ENCODE measurements at places on chromosomes 5 and 9.

GRCh38 chr9:73135394-73135793, 16.3 kb upstream of the ANXA1 start:
- DNase-seq, result no peak

- no peak for DNase-seq
Measured at GRCh38 chr9:136295542-136296433, 8.1 kb downstream of the CCDC187 start.

DNA sequence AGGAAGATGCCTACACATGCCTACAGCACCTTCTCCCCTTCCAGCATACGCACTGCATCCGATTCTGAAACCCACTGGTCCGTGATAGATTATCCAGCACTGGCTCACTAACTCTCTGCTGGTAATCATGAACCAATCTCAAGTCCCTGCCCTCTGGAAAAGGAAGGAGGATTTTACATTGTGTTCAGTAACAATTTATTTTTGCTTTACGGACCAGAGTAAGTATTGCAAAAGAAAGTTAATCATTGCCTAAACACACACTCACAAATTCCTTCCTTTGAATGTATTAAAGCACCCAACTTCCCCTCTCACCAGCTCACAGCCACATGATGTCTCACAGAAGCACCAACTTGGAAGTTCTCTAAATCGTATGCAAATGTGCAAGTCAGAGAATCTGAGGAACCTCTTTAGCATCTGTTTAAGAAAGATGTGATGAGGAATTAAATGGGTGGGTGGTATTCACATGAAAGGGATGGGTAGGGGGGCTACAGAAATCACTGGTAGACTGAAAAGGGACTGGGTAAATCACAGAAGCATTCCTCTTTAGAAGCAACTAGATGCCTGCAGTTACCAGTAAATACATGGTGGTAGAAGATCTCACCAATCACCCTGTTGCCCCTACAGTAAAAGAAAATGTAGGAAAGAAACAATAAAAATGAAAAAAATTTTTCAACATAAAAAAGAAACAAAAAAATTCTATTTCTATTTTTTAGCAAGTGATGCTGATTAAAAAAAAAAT, 8.4 kb downstream of the GNAQ start:
- no peak for DNase-seq

- DNase-seq, result no peak
Measured at GRCh38 chr9:111527347-111527746, 2.4 kb downstream of the ZNF483 start.

GRCh38 chr9:37944671-37945481, 40.9 kb upstream of the SLC25A51 start:
- DNase-seq, result no peak

DNA sequence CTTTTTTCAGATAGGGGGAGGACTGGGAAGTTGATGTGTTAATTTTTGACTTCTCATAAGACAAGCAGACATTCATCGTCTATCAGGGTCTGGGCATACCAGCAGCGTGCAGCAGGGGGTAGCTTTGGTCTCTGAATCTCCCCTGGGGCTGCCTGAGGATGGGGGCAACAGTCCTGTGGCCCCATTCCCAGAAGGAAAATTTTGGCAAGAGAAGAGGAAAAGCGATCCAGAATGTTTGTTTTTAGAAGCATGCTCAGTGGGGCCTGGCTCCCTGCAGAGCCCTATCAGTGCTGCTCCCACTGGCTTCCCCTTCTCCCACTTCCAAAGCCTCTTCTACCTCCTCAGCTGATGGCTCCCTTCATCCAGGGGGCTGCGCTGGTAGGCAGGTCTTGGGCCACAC, 194.8 kb upstream of the IL12B start:
- no peak for DNase-seq

GRCh38 chr9:135600296-135600817, 38.8 kb downstream of the PAEP start:
- no peak for DNase-seq

GRCh38 chr5:181259974-181260719, 796 bp downstream of the TRIM52 start:
- DNase-seq, result no peak

GRCh38 chr9:98101416-98101815, 17.6 kb downstream of the TRIM14 start:
- DNase-seq, result no peak

GRCh38 chr9:98784831-98785806, 11.2 kb downstream of the ANKS6 start:
- DNase-seq, result no peak

DNA sequence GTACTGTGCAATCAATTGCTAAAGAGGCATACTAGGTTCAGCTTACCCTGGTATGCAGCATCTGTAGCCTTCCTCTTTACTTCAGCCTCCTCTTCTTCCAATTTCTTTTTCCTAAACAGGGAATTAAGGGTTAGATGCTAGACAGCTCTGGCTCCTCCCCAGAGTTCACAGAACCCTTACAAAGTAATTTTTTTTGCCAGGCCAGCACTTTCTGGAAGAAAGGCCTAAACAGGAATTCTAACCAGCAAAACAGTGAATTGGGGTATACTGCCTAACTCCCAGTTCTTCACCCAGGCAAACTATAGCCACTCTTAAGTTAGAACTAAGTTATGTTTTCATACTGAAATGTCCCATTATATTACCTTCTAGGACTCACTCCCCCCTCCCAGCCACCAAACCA, 8.1 kb downstream of the BRD8 start:
- no peak for DNase-seq

DNA sequence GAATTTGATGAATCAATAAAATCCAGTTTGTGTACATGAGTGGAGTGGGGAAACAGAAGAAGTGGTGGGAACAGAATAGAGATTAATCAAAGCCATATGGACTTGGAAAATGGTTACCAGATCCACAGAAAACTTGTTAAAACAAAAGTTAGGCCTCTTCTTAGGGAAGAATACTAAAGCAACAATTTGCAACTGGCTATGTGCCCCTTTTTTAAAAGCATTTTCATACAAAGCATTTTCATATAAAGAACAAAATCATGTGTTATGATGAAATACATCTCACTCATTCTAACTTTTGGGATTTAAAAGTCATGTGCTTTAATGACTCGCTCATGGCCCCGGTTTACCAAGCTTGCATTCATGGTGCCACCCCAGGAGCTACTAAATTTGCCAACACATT, 276.9 kb downstream of the EFNA5 start:
- no peak for DNase-seq

- DNase-seq, result no peak
Measured at GRCh38 chr9:36141288-36141687, 4.8 kb downstream of the GLIPR2 start.
